Mesothelial cell of epicardium (in vitro differentiated cells): ENCODE measurements at places on chromosomes 16 and 17. TPM values are rescaled to one million over a fixed set of nuclear protein-coding genes. Genes with fewer than 3 reads are reported as not detected.

GRCh38 chr17:12390631-12391030, 275.1 kb upstream of the MYOCD start:
- no peak for DNase-seq
- no peaks in the 10 kb centered on the region for H3K27me3 ChIP-seq
- H3K4me3 ChIP-seq: no peak overlapping the region
- H3K27ac ChIP-seq: no peak overlapping the region

DNA sequence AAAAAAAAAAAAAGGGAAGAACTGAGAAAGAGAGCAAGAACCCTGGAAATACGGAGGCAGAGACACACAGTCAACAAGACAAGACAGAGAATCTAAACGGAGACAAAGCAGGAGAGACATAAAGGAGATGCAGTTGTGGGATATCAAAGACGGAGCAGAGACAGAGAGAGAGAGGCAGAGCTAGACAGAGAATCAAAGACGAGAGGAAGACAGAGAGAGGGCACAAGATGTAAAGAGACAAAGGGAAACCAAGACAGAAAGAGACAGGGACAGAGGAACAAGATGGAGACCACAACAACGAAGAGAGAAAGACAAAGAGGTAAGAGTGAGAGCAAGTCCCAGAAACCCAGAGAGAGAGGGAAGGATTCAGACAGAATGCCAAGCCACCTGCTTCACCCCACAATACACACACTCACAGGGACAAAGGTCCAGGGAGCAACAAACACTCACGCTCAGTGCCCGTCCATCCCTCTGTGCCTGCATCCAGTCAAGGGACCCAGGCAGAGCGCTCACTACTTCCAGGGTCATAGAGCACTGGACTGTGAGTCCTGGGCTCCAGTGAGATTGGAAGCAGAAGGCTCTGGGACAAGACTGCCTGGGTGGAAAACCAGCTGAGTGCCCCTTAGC, 88.9 kb downstream of the C16orf78 start:
- H3K4me1 ChIP-seq: peaks cover 5% of the 10 kb centered on the region
- H3K27ac ChIP-seq: no peak overlapping the region
- no peaks in the 10 kb centered on the region for H3K36me3 ChIP-seq
- H3K4me3 ChIP-seq: no peak overlapping the region
- no peak for DNase-seq

Gene SULT1A2
- 0.75 to 0.98 TPM (median 0.90 TPM) in 3 replicates for total RNA-seq

Gene ZSCAN10
- 0.09 to 0.42 TPM in 2 of 3 replicates, not detected in the other for total RNA-seq

Gene PRSS36
- total RNA-seq: 0.96 to 1.7 TPM (median 1.4 TPM) in 3 replicates
